ENCODE measurements at places on chromosomes 3 and 15.

DNA sequence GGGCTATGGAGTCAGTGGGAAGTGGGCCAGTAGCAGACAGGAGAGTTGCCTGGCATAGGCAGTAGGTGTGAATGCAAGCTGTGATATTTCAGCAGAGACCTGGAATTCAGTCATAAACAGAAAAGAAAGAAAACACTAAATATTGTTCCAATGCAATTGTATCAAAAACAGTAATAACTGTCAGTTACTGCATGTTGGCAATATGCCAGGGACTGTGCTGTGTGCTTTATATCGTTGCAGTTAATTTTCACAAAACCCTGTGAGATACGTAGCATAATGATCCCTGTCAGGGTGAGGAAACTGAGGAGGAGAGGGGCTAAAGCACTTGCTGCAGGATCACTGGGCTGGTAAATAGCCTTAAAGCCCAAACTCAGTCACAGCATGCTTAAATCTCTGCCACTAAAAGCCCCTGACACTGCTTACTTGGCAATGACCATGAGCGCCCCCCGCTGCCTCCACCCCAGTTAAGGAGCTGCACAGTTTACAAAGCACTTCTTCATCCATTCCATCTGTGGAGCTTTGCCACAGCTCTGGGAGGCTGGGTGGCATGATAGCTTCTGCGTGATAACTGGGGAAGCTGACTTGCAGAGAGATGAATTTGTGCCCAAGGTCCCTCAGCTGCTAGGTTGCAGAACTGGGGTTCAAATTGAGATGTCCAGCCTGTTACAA, 3.9 kb downstream of the SLC6A1 start:
- DNase-seq, result no peak

- DNase-seq, result no peak
These were observed 43.6 kb upstream of the CTSH start for GRCh38 chr15:78988361-78988911.

- no peak for DNase-seq
These were observed 79.3 kb downstream of the ANO10 start for GRCh38 chr3:43542328-43543043.

DNA sequence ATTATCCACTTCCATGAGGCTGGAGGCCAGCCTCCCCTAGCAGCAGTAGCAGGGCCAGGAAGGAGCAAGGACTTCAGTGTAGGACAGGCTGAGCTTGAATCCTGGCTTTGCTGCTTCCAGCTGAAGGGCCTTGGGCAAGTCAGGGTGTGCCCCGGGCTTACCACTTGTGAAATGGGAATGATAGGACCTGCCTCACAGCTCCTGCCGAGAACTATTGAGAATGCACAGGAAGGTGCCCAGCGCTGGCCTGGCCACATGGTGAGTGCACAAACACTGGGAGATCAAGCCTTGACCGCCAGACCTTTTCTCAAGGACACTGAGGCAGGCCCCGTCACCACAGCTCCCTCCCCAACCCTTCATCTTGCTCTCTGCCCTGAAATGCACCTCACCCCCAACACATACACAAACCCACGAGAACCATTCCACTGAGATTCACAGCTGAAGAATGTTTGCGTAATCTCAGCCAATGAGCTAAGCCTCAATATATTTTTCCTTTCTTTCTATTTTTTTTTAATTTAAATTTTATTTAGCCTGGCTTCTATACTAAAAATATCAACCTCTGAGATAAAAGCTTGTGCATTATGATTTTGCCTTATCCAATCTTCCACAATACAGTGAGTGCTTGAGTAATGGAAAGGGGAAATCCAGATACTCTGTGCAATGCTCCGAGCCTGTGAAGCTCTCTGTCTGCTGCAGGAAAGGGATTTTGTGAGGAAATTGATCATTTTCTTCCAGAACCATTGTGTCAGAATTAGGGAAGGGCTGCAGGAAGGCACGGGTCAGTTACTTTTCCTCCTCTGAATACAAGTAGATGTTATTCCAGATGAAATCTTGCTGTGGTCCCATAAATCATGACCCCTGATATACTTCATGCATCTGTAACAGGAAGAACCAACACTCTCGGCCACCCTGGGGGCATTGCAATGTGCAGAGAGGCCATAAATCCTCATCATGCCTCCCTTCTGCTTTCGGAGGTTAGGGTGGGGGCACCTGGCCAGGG, 193.9 kb downstream of the TLE3 start:
- no peak for DNase-seq

DNA sequence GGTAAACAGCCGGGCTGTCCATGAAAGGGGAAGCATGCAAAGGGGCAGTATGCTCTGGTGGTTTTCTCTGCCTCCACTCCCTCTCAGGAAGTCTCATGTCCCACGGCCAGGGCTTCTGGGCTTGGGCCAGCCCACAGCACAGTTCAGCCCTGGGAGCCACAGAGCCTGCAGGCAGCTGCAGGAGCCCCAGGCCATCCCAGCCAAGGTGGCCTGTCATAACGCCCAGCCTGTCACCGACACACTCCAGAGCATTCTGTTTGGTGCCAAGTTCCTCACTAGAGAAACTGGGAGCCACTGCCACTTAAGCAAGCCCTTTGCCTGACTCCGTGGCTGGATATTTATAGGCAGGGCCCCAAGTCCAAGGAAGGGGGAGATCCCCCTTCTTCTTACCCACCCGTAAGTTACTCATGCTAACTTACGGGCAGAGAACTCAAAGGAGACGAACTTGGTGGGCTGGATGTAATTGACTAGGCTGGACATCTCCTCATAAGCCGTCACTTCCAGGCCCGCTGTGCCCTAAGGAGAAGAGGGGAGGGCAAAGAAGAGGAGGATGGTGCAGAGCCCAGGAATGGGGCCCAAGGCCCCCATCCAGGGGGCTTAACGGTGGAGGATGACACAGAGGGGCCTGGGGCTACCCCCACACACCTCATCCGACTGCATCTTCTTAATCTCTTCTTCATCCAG, 11.7 kb downstream of the PLCB2 start:
- no peak for DNase-seq

- DNase-seq, result no peak
These were observed 8.2 kb downstream of the XYLB start for GRCh38 chr3:38354588-38355330.

DNA sequence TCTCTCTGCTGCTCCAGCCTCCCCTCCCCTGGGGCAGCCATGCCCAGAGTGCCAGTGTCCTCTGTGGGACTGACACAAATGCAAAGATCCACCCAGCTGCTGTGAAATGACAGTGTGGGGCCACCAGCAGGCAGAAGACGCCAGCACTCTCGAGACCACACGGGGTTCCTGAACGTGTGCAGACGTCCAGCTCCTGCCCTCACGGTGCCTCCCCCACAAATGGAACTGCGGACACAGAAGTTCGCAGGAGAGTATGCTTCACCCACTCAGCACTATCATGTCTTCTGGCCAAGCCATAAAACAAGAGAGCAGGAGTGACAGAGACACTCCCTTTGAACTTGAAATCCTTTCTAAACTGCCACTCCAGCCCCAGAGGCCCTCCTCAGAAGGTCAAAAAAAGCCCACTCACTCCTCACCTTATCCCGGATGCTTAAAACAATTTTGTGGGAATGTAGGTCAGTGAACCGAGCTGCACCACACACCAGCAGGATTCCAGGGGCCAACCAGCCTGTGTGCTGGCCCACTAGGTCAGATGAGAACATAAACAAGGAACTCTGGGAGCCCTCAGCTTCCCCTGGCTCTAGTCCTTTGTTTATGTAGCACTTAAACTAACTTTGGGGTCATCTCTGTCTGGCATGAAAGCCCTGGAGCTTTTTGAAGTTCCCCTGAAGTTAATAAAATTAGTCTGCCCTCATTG, 112.6 kb downstream of the DNAJB8 start:
- DNase-seq, result no peak

DNA sequence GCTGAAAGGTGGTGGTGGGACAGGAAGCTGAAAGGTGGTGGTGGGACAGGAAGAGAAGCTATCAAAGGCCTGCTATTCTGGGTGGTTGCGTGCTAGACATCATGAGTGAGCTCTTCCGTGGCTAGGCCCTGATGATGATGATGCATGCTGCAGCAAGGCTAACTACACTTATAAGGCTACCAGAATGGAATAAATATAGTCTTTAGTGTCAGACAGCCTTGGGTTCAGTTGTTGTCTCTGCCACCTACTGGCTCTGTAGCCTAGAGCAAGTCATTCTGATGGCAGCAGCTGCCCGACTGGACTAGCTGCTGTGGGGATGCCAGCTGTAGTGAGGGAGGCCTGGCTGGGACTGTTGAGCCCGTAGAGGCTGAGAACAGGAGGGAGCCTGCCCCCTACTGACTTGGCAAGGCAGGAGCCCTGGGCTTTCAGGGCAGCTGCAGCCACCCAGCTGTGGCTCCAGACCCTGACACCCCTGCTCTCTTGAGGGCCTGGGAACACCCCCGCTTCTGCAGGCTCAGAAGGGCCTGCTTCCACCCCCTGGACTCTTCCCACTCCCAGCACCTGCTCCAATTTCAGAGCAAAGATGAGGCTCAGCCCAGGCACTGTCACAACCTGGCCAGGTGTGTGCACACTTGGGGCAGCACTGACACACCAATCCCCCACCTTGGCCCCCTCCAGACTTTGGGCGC, 21.4 kb upstream of the ZBED2 start:
- DNase-seq, result peak; percentile 68

DNA sequence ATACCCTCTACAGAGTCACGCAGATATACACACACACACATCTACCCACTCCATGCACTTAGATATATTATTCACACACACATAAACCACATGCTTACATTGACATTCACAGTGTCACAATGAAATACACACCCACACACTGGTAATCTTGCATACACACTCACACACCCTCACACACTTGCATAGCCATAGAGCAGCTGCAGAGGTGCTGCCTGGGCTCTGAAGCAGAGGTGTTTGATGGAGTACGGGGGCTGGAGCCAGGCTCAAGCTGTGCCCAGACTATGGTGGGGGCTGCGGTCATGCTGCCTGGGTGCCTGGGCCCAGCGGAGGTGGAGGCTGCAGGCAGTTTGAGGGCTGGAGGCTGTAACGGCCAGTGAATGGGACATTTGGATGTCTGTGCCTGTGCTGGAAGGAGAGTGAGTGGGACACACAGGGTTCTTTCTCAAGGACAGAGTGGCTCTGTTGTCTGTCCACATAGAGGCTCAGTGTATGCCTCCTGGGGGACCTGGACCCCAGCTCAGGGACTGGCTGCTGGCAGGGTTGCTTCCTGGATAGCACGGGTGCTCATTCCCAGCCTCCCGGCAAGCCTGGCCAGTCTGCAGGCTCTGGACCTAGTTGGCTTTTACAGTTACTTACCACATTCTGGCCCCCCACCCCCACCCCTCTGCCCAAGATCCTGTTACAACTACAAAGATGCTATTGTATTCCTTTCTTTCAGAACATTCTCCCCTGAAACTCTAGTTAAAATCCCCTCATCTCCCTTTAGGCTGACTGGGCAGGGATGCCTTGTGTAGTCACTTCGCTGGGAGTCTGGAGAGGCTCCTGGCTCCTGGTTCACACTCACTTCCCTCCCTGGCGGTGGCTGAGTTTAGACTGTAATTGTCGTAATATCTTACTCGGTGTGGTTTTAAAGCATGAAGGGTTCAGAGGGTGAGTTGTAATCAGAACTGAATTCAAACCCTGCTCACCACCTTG, 12.5 kb downstream of the GASK1A start:
- no peak for DNase-seq

GRCh38 chr3:52801839-52802238, 7.2 kb downstream of the ITIH3 start:
- no peak for DNase-seq

- no peak for DNase-seq
These were observed 400.7 kb downstream of the ROBO1 start for GRCh38 chr3:79367066-79367465.

GRCh38 chr3:15531346-15531745, 9.8 kb upstream of the COLQ start:
- no peak for DNase-seq

DNA sequence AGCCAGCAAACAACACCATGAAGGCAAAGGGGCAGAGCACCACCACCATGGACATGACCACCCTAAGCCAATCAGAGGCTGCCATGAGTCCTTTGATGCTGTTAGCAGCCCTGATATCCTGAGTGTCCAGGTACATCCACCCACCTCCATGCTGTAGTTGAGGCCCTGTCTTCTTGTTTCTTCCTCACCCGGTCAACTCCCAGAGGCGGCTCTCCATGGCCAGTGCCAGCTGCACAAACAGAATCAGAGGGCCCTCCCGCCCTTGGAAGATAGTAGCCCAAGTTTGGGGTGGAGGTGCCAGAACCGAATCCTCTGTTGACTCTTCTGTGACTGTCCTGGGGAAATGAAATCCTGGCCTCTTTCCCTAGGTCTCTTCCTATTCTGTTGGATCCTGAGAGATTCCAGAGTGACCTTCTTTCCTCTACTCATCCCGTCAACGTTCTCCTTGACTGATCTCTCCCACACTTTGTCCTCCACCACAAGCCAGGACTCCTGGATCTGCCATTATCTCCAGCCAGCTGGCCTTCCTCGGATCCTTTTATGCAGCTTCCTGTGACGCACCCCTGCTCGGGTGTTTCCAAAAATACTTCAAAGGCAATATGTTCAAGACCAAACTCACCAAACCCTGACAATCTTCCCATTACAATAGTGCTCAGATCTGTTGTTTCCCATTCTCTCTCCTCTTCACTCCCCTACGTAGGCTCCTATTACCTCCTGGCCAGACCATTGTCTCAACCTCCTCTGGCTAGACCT, 45.4 kb upstream of the DLG1 start:
- DNase-seq, result no peak

GRCh38 chr3:186361762-186362536, at the start of gene DGKG:
Gene DGKG (minus strand): TSS chr3:186362234. CDS start chr3:186320459, 41,775 bp downstream.
- DNase-seq, result peak; percentile 27

Data from stimulated activated CD4-positive, alpha-beta T cell treated with anti-CD3 and anti-CD28 coated beads, Interleukin-15, amount 100 ng/mL, for 48 hours (primary cell).